ENCODE measurements at places on chromosomes 5 and 9.

DNA sequence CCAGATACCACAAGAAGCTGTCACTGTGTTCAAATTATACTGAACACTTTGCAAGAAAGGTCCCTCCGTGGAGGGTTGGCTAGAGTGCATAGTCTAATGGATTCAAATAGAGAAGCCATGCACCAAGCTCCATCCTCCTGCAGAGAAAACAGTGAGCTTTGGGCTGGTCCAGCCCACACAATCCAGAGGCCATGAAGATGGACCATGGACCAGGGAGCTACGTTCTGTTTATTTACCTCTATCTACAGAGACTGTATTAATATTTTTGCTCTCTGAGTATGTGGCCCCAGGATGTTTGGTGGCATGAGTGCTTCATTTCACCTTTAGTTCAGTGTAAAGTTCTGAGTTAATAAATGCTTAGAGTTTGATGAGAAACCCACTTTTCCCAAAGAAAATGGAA is 114.8 kb upstream of the PJA2 start:
- H3K4me3 ChIP-seq: no peak overlapping the region
- H3K27ac ChIP-seq: no peak overlapping the region
- no peaks in the 10 kb centered on the region for H3K36me3 ChIP-seq
- no peaks in the 10 kb centered on the region for H3K27me3 ChIP-seq

DNA sequence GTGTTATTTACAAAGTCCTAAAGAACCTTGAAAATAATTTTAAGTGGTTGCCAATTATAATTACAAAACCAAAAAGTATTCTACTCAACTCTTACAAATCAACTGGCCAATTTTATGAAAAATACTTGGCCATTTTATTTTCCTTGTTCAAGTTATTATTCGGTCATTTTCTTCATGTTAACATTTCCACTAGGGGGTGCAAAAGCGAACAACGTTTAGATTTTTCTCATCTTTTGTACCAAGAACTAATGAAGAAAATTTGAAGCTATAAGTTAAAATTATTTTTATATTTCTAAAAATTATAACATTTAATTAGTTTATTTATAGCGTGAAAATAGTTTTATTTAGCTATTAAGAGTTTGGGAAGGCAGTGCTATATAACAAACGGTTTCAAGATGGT is 1453.3 kb downstream of the MAT2B start:
- no peak for DNase-seq
- no peaks in the 10 kb centered on the region for H3K27me3 ChIP-seq
- H3K4me3 ChIP-seq: no peak overlapping the region
- no peaks in the 10 kb centered on the region for H3K4me1 ChIP-seq
- no peaks in the 10 kb centered on the region for H3K36me3 ChIP-seq

DNA sequence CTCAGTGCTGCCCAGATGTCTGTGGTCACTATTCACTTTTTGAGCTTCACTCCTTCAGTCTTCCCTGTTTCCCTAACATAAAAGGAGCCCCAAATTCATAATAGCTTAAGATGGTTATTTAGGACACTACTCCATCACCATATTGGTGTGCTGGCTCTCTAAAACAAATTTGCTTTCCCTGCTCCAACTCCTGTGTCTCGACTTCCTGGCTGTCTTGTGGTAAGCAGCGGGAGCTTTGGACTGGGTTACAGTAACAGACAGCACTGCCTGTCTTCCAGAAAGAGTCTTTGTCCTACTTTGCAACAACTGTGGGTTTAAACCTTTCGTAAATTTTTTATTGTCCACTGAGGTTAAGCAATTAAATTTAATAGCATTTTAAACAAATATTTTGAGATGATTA is 389.4 kb downstream of the CDH9 start:
- DNase-seq: no peak
- H3K36me3 ChIP-seq: no peaks in the 10 kb centered on the region
- H3K4me3 ChIP-seq: no peak overlapping the region
- H3K27ac ChIP-seq: no peak overlapping the region
- H3K4me1 ChIP-seq: no peaks in the 10 kb centered on the region
- H3K27me3 ChIP-seq: no peaks in the 10 kb centered on the region

- H3K27ac ChIP-seq: no peak overlapping the region
- no peak for DNase-seq
- peaks cover 93% of the 10 kb centered on the region for H3K36me3 ChIP-seq
- H3K4me3 ChIP-seq: no peak overlapping the region
- H3K4me1 ChIP-seq: peaks cover 19% of the 10 kb centered on the region
- H3K27me3 ChIP-seq: no peaks in the 10 kb centered on the region
Observed at GRCh38 chr9:133780962-133781827, 43.0 kb upstream of the SARDH start.

DNA sequence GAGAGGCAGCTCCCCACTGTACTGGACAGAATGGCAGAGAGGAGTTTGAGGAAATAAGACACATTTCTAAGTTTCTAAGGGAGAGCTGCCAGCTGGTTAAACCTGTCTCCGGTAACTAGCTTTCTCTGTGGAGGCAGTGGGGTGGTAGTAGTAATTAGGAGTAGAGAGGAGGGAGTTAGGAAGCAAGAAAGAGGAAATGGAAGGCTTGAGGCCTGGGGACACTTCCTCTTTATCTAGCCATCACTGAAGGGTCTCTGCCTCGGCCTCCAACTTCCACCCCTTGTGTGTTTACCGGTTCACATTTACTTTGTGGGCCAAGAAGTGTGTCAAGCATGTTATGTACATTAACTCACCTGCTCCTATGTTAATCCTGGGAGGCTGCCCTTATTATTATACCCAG is 462.2 kb upstream of the DMAC1 start:
- H3K36me3 ChIP-seq: no peaks in the 10 kb centered on the region
- DNase-seq: no peak
- H3K4me3 ChIP-seq: no peak overlapping the region
- H3K27me3 ChIP-seq: no peaks in the 10 kb centered on the region
- H3K27ac ChIP-seq: no peak overlapping the region

GRCh38 chr5:96537386-96537785 is 104.3 kb upstream of the PCSK1 start:
- no peaks in the 10 kb centered on the region for H3K4me1 ChIP-seq
- no peaks in the 10 kb centered on the region for H3K27me3 ChIP-seq
- no peak overlapping the region for H3K27ac ChIP-seq
